OCI-M1 (cell line): ENCODE measurements at places on chromosomes 3 and 15.

- no peak for DNase-seq
Measured at GRCh38 chr15:52496776-52497470, 31.8 kb downstream of the MYO5A start.

DNA sequence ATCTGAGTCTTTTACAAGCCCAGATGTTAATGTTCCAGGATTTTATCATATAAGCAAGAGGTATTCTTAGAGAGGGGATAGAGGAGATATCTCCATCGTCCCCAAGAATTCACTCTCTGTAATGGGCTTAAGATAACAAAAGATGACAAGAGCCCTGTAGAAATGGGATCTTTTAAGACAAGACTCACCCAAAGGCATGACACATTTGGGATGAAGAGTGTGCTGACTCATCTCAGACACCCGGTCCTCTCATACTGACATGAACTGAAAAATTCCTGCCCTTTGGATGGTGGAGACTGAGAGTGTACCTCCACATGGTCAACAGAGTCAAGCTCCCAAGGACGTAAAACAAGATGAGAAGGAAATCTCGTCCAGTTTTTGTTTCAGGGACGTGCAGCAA, 11.0 kb downstream of the LEKR1 start:
- no peak for DNase-seq

DNA sequence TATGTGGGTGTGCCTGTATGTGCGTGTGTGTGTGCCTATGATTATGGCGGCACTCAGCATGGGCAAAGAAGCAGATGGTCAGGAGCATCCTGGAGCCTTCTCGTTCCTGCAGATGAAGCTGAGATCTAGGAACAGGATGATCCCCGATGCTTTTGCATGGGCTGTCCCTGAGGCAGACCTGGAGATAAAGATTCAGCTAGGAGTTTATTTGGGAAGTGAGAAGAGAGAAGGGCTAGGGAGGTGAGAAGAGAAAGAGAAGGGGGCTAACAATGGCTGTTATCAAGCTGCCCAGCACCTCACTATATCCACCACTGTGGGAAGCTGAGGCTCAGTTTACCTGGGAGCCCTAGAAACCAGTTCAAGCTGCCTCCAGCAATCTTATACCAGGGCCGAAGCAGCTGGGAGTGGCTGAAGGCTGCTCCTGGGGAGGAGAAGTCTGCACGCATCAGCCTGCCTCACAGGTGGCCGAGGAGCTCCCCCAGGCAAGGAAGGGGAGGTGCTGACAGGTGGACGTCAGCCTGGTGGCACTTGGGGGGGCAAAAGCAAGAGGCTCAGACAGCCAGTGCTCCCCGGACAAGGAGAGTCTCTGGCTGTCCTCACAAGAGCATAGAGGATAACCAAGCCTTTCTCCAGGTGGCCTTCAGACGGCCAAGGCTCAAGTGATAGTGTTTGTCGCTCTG, 94.0 kb upstream of the IQSEC1 start:
- DNase-seq: no peak

- DNase-seq: peak; percentile 60
Measured at GRCh38 chr3:107676469-107677309, 153.9 kb downstream of the BBX start.

DNA sequence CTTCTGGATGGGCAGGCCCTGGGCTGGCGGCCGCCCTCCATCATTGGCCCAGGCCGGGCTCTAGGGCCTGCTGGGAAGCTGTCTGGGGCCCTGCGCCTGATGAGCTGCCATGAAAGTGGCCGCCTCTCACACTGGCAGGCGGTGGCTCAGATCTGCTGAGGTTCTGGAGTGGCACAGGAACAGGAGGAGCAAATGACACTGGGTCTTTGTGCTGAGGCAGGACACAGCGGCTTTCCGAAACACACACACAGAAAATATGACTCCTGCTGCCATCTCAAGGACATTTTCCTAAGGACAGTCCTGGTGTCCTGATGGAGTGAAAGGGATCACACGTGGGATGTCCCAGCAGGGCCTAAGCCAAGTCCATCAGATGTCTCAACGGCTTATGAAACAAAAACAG, 103.5 kb downstream of the NUP210 start:
- DNase-seq: no peak

GRCh38 chr3:159378396-159379194, 576.7 kb downstream of the MFSD1 start:
- no peak for DNase-seq

GRCh38 chr3:48400824-48401433, 28.9 kb downstream of the FBXW12 start:
- DNase-seq: peak; percentile 73

DNA sequence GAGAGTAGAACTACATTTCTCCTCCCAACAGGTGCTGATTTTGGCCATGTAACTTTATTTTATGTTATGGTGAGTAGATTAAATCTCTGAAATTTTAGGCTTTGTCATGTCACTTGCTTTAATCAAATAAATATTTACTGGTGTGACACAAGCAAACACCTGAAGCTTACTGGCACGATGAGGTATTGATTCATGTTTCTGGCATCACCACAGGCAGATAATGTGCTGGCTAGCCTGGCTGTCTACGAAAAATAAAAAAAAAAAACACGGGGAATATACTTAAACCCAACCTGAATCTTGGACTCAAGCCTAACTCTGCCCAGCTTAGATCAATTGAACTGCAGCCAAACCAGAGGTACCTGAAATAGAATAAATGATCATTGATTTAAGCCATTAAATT, 65.6 kb upstream of the CADM2 start:
- DNase-seq: no peak

- DNase-seq: no peak
Measured at GRCh38 chr3:188471723-188472122, 317.8 kb downstream of the LPP start.

DNA sequence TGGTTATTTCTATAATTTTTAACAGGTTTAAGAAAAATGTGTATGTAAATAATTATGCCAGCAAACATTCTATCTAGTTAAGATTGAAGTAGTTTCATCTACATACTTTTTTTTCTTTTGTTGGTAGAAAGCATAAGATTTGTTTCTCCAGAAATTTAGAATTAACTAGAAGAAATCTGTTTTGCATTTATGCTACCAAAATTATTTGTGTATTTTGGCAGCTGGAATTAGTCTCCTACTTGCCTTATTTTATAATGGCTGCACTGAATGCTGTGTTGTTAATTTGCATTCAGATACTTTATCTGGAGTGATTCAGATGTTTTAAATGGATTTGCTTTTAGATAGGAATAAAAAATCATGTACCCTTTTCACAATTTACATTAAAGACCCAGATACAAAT, 100.2 kb upstream of the NAALADL2 start:
- no peak for DNase-seq

DNA sequence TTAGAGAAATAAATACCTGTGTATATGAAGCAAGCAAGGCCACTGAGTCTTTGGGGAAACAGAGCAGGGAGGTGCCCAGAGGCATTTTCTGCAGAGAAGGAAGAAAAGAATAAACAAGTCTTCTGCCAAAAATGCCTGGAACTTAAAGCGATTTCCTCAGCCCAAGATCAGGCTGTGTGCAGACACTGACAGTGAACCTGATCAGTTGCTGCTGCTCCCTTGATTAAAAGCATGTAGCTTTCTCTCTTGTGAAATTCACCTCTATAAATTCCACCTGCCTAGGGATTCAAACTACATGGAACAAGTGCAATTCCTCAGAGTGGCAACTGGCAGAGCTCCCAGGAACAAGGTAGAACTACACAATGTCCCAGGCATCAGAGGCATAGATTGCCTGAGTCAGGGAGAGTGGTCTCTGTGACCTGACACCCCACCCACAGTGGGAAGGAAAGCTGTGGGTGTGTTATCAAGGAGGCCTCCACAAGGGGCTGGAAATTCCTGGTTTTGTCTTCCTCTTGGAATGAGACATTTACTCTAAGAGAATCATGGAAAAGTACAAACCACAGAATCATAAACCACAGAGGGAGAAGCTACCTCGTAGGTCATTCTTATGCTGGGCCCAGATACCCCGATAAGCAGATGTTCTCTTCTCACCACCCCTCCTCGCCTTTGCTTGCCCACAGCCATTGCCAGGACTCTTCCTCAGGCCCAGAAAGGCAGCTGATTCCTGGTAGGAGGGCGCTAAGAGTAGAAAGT, 1.8 kb upstream of the ZBTB38 start:
- DNase-seq: peak; percentile 76

DNA sequence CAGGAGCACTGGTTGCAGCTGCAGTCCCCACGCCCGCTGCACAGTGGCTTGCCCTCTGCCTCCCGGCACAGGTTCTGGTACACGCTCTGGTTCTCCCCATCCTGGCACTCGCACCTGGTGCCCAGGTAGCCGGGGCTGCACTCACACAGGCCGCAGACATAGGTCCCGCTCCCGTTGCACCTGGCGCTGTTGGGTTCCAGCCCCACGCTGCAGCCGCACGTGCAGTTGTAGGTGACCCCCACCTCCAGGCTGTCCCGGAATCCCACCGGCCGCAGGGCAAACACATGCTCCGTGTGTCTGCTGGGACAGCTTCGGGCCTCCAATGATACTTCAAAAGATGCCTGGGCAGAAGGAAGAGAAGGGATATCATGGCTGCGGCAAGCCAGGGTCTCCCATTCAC, 66.2 kb downstream of the UMPS start:
- no peak for DNase-seq

- peak; percentile 65 for DNase-seq
Measured at GRCh38 chr15:89003865-89004725, 84.2 kb upstream of the ABHD2 start.

DNA sequence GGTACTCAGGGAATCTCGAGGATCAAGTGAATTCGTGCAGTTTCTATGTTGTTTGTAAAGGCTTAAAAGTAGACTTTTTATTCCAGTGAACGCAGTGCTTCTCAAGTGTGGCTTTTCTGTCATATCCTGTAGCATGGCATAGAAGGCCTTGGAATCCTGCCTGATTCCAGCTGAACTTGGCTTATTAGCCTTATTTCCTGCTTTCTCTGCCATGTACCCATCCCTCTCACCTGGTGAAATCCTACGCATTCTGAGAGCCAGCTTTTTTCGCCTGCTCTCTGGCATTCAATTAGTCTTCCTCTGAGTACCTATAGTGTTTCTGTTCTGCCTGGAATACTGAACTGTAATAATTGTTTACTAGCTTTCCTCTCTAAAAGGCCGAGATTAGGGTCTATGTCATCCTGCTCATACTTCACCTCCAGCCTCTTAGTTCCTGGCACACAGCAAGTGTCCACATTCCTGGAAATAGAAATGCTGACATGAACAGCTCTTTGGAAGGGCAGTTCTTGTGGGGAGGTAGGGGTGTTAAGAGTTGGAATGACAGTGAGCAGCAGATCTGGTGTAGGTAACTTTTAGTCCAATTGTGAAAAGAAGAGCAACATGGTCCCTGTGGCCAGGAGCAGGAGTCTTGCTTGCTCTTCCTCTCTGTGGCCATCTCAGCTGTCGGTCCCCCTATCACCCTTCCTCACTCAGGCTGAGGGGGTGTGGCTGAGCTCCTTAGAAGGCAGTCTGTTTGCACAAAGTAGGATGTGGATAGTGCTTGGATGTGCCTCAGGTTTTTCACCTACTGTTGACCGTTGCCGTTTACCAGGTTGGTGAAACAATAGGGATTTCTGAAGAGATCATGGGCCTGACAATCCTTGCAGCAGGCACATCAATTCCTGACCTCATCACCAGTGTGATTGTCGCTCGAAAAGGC, 30.4 kb downstream of the SLC24A1 start:
- DNase-seq: no peak

- DNase-seq: no peak
Measured at GRCh38 chr15:97977734-97978133, 17.2 kb downstream of the ARRDC4 start.

DNA sequence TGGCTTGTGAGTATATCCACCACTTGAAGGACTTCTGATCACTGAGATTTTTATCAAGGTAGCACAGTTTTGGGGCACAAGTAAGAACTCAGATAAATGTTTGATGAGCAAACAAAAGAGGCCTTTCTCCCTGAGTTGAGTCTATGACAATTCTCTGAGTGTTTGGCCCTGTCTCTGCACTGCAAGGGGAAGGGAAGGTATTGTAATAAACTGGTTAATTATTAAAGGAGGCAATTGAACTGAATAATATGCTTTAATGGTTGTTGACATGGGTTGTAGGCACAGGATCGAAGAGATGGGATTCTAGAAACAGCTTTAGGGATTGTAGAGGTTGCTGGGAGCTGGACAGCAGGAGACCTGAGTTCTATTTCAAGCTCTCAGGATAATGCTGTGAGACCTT, 95.0 kb upstream of the MRPL3 start:
- no peak for DNase-seq

DNA sequence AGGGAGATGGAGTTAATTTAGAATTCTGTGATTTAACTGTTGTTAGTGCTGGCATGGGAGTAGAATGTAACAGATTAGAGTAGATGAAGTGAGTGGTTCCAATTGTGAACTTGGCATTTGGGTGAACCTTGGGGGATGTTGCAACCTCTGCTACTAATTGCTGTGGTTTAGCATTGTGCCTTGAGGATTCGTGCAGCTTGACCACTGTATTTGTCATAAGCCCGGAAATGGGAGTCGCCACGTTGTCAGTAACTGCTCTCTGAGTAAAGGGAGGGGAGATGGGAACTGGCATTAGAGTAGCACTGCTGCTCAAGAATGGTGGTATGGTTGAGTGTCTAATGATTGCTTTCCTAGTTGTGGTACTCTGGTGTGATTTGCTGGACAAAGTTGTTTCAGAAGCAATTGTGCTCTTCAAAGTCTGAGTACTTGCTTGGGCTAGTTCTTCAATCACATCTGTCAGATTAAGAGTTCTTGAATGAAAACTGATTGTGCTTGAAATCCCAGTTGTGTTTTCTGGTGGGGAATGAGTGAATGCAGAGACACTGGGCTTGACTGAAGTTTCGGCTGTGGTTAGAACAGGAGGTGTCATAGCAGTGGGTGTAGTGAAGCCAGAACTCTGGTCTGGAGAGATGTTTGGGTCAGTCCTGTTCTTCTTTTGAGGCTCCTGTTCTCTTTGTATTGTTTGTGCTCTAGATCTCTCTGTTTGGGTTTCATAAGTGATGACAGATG, 15.4 kb downstream of the IGSF10 start:
- peak; percentile 50 for DNase-seq

- peak; percentile 56 for DNase-seq
Measured at GRCh38 chr15:87777054-87777561, 479.4 kb downstream of the NTRK3 start.

DNA sequence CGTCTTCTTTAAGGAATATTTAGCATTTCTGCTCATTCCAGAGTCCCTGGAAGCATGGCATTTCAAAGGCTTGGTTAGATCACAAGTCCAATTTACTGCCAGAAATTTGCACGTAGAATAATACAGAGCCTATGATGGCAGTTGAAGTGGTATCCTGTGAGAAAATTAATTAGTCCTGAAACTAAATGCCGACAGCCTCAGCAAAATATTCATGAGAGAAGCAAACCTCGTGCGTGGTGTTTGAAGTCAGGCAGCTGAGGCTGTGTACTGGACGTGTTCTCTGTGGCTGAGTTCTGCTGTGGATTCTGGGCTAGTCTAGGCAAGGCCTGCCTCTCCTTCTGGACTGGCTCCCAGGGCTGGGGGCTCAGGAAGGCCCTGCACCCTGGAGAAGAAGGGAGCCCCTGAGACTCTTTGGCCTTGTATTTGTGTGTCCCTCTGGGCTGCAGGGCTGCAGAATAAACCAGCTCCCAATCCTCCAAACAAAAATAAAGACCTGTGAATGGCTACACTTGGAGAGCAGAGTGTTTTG, 106.6 kb downstream of the APBA2 start:
- DNase-seq: no peak
